NCI-H1105 treated with DMSO at 0.1 percent for 48 hours (cell line): ENCODE measurements at places on chromosomes 5 and 9.

- DNase-seq = no peak
Measured at GRCh38 chr5:1247811-1248210, 22.6 kb downstream of the SLC6A18 start.

GRCh38 chr5:56737002-56737621 is 78.2 kb upstream of the MAP3K1 start:
- no peak for DNase-seq

DNA sequence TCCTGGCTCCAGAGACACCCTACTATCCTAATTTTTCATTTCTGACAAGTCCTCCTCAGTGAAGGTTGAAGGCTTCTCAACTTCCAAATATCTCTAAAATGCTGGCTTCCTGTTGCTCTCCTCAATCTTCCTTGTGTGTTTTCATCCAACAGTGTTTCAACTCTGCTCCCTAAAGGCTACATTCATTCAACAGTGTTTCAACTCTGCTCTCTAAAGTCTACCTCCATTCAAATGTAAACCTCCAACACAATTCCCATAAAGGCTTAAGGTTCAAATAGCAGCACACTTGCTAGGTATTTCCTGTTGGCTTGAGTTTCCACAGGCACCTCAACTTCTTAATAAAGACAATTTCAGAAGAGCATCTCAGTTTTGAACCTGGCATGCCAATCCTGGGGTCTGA is 164.8 kb downstream of the HINT1 start:
- no peak for DNase-seq

DNA sequence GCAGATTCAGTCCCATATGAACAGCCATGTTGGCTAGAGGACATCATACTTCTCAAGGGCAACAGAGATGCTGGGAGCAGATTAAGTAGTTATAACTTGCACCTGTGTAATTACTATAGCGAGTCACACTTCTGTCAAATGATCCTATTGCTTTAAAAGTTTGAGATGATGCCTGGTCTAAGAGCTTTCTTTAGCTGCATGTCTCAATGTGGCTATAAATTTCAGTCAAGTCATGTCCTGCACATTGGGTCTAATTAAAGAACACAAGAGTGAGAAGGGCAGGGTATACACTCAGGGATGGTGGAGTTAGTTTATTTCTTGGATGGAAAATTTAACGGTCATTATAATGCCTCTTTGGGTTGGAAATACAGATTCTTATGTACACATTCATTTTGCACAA is 557.3 kb downstream of the RAB3C start:
- no peak for DNase-seq

DNA sequence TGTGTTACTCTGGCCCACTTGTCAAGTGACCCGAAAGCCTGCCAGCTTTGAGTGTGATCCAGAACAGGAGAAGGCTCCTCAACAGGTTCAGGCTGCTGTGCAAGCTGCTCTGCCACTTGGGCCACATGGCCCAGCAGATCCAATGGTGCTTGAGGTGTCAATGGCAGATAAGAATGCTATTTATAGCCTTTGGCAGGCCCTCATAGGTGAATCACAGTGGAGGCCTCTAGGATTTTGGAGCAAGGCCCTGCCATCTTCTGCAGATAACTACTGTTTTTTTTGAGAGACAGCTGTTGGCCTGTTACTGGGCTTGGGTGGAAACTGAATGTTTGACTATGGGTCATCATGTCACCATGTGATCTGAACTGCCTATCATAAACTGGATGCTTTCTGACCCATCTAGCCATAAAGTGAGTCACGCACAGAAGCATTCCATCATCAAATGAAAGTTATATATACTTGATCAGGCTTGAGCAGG is 180.8 kb downstream of the CARTPT start:
- DNase-seq = no peak

DNA sequence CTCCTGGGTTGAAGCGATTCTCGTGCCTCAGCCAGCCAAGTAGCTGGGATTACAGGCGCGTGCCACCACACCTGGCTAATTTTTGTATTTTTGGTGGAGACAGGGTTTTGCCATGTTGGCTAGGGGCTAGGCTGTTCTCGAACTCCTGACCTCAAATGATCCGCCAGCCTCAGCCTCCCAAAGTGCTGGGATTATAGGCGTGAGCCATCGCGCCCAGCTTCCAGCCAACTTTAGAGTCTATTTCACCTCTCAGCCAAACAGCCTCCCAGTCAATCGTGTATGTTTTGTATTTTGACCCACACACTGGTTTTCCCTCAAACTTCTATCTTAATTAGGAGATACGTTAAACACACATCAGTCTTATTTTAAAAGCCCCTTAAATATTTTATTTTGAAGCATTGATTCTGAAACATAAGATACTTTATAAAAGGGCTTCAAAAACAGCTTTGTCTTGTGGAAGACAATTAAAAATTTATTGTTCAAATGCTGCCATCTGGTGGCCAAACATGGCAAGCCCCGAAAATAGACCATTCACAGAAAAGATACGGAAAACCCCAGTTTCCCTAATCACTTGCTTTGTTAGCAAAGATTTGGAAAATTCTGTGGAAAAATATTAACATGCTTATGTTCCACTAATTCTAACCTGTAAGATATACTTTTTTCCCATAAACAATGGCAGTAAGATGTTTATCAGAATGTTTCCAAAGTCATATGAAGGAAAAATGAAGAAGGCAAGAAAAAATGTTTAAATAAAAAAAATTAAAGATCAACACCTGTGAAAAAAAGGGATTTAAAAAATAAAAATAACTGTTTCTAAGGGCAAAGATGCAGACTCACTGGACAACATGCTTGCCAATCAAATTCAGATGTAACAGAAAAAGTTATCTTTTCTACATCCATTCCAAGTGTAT is 33.1 kb downstream of the APTX start:
- peak; percentile 29 for DNase-seq

- DNase-seq = no peak
Measured at GRCh38 chr9:121156263-121156731, 45.4 kb downstream of the RAB14 start.

- DNase-seq = no peak
Measured at GRCh38 chr9:94110821-94111252, 26.6 kb downstream of the PTPDC1 start.

- DNase-seq = no peak
Measured at GRCh38 chr9:92917176-92917800, 30.0 kb upstream of the FGD3 start.

GRCh38 chr9:20397348-20397747 is 225.0 kb downstream of the MLLT3 start:
- no peak for DNase-seq

GRCh38 chr9:404234-404633 is 189.6 kb downstream of the DOCK8 start:
- no peak for DNase-seq

GRCh38 chr5:81121836-81122630 is 111.1 kb upstream of the CKMT2 start:
- no peak for DNase-seq

DNA sequence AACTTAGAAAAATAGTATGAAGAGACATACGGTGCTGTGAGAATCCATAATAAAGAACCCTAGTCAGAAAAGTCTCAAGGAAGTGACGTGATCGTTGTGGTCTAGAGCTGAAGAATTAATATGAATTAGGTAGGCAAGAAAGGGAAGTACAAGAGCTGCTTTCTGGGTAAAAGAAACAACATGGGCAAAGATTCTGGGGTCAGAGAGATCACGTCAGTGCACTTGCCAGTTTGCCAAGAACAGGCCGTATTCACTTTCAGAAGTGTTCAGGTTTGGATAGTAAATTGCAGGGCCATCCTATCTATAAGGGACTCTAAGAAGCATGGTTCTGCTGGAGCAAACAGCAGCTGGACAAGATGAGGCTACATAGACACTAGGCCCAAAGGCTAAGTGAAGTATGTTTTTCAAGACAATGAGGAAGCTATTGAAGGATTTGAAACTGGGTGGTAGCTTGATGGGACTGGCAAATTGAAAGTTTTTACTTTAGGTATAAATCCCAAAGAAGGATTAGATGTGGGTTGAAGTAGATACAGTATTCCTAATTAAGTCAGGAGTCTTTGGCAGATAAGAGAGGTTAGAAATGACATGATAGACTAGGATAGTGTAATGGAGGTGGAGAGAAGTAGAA is 4.8 kb upstream of the CHD1 start:
- no peak for DNase-seq

DNA sequence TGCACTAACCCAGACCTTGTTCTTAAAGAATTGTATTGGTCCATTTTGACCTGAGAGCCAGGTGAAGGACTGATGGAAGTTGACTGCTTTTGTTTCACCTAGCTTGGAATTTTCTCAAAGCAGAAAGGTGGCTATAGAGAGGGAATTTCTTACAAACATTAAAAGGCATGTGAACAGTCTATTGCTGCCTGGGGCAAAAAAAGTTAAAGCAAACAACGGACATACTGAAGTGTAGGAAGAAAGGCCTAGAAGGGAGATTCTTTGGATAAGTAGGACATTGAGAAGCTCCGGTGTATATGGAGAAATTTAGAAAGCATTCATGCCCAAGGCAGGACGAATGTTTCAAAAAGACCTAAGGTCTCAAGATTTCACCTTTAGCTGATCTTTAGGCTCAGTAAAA is 11.7 kb downstream of the CATSPER3 start:
- DNase-seq = no peak

DNA sequence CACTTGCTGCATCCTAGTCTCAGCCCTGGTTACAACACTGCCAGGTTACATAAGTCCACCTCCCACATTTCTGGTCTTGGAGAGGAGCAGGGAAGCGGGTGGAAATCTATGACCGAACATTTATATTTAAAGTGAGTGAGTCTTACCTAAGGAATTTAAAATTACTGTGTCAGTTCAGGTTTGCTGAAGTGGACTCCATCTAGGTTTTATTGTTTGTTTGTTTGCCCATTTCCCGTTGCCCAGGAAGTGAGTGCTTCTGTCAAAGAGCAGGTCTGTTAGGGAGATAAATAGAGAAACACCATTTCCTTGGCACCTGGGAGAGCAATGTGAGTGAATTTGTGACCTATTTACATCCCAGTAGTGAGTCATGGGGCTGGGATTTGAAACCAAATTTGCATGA is 179.5 kb downstream of the KIF4B start:
- DNase-seq = no peak

DNA sequence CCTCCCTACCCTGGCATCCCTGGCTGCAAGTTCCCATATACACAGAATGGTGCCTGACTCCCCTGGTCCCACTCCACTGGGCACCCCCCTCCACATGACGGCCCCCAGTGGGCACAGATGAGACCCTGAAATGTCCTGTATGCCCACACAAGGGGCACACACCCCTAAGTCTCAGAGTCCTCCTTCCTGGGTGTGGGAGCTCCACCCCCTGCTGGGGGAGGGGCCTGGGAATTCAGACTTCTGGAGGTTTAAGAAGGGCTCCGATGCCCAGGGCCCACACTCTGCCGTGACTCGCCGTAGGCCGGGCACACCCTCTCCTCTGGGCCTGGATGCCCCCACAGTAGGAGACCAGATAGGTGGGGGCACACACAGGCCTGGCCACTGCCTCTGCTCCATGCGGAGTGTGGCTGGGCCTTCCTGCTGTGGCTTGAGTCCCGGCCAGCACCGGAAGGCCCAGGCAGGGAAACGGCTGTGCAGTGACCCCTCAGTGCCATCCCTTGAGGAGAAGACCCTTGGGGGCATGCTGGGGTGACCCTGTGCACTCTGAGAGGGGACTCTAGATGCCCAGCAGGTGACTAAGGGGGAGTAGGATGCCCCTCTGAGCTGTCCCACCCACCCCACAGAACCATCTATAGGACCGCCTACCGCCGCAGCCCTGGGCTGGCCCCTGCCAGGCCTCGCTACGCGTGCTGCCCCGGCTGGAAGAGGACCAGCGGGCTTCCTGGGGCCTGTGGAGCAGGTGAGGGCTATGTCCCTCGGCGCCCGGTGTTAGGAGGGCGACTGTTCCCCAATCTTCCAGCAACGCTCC is 6.5 kb downstream of the EGFL7 start:
- DNase-seq = no peak

GRCh38 chr5:64834037-64834436 is 65.3 kb downstream of the CWC27 start:
- DNase-seq = no peak

DNA sequence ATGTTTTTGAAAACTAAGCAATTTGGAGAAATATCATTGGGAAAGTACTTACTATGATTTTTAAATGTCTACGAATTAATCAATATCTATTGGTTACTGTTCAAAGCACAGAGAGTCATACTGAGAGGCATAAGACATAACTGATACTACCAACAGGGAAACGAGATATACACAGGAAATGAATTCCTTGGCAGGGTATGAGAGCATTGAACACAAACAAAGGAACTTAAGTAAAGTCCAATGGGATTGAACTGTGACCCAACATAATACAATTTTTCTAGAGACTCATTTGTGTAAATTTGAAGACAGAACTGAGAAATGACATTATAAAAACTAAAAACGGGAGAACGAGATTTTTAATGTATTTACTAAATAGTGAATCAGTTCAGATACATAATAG is 1.3 kb upstream of the ITGA1 start:
- no peak for DNase-seq

- no peak for DNase-seq
Measured at GRCh38 chr5:79872291-79872690, 118.8 kb downstream of the MTX3 start.

DNA sequence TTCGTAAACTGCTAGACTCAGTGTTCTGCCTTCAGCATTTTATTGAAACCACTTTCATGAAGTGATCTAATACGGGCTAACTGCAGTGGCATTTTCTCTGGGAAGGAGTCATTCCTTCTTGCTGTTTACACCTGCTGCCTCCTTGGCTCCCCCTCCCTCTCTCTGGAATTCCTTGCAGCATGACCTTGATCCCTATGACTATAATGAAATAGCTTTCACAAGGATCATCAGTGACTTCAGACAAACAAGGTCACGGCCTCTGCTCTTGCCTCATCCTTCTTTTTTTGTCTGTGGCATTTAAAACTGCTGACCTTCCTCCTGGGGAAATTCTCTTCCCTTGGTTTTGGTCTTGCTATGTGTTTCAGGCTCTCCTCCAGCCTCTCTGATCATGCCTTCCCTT is 90.2 kb downstream of the ZNF462 start:
- DNase-seq = no peak

DNA sequence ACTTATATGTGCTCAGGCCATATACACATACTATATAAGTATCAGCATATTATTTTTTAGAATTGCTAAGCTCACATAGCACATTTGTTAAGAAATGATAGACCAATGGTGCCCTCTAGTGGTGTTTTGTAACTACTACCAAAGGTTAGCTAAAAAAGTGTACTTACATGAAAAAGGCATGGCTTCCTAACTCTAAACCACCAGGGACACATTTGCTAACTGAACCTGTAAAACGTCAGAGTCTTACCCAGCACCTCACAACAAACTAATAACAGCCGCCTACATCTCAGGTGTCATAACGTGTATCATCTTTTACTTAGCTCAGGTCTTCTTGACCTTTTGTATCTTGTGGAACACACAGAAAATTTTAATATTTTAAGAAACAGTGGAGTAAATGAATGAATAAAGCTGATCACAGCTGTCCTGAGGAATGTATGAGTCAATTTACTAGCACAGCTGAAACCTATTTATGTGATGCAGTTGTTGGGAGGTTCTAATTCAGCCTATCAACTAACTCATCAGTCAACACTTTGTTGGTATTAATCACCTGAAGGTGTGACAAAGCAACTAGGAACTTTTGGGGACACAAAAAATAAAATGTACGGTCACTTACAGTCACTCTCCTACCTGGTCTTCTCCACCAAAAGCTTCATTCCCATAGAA is 72.9 kb downstream of the BAAT start:
- DNase-seq = peak; percentile 77

- DNase-seq = no peak
Measured at GRCh38 chr9:86636519-86636918, 282.3 kb upstream of the TUT7 start.
